ENCODE measurements at places on chromosomes 3 and 15.

- DNase-seq = no peak
These were observed 79.0 kb downstream of the EPHA3 start for GRCh38 chr3:89186456-89186855.

DNA sequence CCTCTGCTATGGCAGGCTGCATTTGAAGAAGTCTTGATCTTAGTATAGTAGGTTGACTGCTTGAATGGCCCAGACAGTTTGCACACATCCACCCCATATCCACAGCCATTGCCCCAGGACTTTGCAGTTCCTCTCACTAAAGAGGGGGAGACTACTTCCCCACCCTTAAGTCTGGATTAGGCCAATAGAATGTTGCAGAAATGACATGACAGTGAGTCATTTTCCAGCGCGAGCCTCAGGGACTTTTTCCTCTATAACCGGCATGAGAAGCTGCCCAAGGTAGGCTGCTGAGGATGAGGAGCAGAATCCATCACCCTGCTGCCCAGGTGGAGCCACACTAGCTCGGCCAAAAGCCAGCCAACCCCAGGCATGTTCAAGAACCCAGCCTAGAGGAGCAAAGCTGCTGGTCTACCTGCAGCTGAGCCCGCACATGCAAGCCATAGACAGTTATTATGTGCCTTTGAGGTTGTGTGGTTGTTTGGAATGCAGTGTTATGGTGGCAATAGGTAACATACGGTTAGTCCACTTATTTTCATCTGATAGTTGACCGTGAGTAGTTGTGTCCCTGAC, 113.9 kb downstream of the TLE3 start:
- DNase-seq = no peak

DNA sequence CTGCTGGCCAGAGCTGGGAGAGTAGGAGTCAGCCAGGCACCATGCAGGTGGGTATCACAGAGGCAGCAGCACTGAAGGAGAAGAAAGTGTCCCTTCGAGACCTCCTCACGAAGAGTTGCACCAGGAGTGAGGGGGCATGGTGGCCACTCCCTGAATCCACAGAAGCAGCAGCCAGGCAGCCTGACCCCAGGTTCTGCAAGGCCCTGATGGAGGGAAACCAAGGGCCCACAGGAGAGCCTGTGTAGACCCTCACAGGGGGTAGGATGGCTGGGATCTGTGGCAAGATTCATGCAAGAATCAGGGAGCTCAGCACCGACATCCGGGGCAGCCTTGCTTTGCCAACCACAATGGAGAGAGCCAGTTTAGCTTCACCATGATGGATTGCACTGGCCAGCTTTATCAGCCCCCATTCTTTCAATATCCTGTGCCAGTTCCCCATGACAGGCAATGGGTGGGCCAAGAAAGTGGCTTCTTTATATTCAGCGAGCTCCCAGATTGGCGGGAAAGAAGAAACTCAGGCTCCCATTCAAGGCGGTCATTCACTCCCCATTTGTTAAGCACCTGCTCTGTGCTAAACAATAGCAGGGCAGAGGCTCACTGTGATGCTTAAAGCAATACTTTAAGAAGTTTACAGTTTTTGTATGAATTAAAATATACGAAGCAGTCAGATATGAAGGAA, 33.5 kb upstream of the TBC1D21 start:
- no peak for DNase-seq

GRCh38 chr3:97765336-97765735, 778 bp downstream of the ARL6 start:
- DNase-seq = no peak

DNA sequence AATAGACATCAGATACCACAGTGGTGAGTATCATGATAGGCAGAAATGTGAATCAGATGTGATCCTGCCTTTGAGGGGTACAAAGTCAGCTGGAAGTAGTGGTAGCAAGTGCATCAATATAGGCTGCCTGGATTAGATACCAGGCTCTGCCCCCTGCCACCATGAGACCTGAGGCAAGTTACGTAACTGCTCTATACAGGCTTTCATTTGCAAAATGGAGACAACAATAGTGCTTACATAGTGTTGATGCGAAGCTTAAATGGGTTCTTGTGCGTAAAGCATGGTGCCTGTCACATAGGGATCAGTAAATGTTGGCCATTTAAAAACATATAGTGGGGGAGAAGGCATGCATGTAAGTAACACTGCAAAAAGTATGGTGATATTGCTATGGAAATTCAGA, 158.0 kb downstream of the RYR3 start:
- DNase-seq = no peak

DNA sequence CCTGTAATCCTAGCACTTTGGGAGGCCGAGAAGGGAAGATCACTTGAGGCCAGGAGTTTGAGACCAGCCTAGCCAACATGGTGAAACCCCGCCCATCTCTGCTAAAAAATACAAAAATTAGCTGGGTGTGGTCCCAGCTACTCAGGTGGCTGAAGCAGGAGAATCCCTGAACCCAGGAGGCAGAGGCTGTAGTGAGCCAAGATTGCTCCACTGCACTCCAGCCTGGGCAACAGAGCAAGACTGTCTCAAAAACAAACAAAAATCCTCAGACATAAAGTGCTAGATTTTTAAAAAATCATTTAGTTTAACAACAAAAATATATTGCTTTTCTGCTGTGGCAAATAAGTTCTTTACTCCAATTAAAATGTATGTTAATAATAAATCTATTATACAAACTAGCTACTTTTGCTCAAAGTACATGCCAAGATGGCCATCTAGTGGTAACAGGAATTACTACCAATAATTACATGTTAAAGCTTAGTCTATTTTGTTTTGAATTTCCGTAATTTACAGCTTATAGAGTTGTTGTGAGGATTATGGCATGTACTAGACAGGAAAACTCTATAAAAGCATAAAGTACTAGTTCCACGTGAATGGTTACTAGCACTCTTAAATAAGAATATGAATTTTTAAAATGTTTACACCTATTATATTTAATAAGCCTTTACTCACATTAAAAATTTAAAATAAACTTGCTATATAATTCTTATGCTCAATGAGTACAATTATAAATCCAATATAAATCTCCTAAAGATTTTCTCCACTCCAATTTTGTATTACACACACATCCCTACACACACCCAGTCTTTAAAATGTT, 39.0 kb downstream of the GABPB1 start:
- DNase-seq = no peak

GRCh38 chr3:47000198-47000815, 20.8 kb downstream of the NBEAL2 start:
- no peak for DNase-seq

- DNase-seq = no peak
These were observed at the start of gene CCR4 for GRCh38 chr3:32951410-32951811. Gene CCR4, plus strand, starts transcription at chr3:32951644. Its CDS starts 1,779 bp downstream, at chr3:32953423.

DNA sequence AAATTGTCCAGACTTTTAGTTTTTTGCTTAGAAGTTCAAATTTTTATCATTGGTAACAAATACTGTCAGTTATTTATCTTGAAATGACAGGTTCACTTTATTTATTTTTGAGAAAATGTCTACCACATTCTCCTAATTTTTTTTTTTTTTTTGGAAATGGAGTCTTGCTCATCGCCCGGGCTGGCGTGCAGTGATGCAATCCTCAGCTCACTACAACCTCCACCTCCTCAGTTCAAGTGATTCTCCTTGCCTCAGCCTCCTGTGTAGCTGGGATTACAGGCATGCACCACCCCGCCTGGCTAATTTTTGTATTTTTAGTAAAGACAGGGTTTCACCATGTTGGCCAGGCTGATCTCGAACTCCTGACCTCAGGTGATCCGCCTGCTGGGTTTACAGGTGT, 16.1 kb upstream of the EBLN2 start:
- DNase-seq = no peak

DNA sequence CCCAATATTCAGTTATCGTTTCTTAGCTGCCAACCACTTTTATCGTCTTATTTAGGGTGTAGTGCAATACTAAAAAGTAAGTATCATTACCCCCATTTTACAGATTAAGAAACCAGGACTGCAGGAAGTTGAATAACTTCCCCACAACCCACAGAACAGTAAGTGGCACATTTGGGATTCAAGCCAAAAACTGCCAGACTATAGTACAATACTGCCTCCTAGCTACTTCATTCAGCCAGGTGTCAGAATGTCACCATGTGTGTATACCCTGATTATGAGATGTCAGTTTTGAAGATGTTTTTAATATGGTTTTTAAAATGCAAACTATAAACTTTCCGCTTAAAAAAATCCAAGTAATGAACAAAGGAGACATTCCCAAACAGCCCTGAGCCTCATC, 74.2 kb upstream of the PROK2 start:
- DNase-seq = no peak

GRCh38 chr3:185207931-185208746, 45.7 kb downstream of the EHHADH start:
- no peak for DNase-seq

GRCh38 chr3:113234028-113234427, 22.7 kb downstream of the BOC start:
- no peak for DNase-seq

GRCh38 chr3:108378153-108378951, 82.0 kb downstream of the HHLA2 start:
- no peak for DNase-seq

DNA sequence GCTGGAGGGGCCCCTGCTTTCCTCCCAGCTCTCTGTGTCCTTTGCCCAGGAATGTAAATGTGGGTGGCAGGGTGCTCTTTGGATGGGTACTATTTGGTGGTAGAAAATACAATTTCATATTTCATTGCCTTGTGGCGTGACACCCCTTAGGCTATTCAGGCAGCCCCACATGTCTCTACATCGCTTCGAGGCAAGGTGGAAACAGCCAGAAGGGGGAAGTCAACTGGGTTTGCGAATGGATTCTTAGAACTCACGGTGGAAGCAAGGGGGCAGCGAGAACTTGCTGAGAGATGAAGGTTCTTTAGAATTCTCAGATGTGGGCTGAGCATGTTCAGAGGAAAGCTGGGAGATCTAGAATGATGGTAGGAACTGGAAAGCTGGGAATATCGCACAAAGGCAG, 25.3 kb downstream of the PLA2G4D start:
- DNase-seq = no peak

DNA sequence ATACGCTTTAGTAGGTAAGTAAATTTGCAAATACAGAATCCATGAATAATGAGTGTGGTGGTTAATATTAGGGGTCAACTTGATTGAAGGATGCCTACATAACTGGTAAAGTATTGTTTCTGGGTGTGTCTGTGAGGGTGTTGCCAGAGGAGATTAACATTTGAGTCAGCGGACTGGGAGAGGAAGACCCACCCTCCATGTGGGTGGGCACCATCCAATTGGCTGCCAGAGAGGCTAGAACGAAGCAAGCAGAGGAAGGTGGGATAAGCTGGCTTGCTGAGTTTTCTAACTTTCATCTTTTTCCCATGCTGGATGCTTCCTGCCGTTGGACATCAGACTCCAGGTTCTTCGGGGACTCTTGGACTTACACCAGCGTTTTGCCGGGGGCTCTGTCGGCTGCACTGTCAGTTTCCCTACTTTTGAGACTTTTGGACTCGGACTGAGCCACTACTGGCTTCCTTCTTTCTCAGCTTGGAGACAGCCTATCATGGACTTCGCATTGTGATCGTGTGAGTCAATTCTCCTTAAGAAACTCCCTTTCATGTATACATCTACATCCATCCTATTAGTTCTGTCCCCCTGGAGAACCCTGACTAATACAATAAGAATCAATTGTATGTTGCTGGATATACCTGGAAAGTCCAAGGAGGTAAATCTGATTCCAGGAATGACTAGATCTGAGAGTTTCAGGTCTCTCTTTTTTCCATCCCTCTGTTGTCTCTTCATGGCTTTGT, 25.8 kb upstream of the NEDD4 start:
- DNase-seq = no peak

DNA sequence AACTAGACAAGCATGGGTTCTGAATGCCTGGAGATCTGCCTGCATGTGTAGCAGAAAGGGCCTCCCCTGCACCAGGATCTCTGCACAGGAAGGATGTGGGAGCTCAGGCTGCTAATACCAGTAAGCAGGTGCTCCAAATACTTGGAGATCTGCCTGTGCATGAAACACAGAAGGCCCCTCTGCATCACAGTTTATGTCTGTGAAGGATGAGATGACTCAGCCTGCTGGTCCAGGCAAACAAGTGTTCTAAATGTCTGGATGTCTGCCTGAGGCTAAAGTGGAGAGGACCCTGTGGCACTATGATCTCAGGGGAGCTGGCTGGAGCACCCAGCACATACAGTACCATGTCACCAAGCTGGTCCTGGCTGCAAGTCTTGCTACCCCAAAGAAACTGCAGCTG, 678.8 kb downstream of the MCTP2 start:
- DNase-seq = no peak

GRCh38 chr3:98764472-98764884, 1.3 kb downstream of the ST3GAL6 start:
- no peak for DNase-seq

DNA sequence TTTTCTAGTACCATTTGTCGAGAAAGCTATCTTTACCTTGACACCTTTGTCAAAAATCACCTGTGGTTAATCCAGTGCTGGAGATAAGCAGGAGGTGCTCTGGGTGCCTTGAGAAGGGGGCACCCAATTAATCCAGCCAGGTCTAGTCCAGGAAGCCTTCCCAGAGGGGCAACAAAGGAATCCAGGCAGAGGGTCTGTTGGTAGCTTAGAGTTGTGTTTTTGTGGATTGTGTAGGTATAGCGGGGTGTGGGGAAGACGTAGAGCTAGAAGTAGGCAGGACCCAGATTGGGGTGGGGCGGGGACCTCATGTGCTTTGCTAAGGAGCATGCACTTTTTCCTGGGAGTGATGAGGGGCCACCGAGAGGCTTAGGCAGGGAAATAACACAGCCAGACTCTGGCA, 6.0 kb upstream of the PIGZ start:
- no peak for DNase-seq

GRCh38 chr3:58117561-58118181, 93.1 kb downstream of the DNASE1L3 start:
- no peak for DNase-seq

DNA sequence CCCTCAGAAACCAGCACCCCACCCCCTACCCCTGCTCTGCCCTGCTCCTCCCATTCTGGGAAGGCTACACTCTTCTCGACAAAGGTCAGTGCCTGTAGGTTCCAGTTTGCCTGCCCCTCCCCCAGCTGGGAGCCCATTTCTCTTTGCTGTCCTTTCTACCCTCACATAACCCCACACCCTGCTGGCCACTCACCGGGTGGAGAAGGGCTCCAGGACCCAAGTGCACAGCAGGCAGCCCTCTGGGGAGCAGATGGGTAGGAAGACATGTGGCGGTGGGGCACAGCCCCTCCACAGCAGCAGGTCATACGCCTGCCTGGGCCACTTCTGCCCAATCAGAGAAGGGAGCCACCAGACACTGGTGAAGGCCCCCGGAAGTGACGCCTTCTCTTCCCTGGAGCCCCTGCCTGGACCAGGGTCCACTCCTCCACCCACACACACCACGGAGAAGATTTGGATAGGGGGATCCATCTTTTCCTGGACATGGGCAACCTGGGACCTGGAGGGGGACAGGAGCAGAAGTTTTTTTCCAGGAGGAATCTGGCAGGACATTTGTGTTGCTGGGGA, at the start of gene THPO:
THPO (minus strand) TSS at position 326 of the 564 bp plus-strand sequence. CDS start 1,948 bp downstream, outside the sequence.
- DNase-seq = no peak

DNA sequence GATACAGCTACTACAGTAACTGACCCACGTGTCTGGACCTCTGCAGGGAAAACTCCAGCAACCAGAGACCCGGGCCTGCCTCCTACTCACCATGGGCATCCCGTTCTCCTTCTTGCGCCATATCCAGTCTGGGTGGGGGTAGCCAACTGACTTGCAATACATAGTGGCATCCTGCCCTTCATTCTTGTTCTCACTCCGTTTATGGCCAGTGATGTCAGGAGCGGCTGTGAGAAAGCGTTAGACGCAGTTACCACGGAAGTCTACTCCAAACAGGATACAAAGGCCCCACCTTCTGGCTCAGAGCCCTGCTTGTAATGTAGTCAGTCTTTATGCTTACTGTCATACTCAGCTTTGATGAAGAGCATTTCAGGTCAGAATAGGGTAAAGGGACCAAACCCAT, 59.6 kb downstream of the NPTN start:
- no peak for DNase-seq

- no peak for DNase-seq
These were observed 82.4 kb upstream of the STT3B start for GRCh38 chr3:31450345-31450744.
